ENCODE measurements at places on chromosomes 6 and 20. TPM values are rescaled to one million over a fixed set of nuclear protein-coding genes. Genes with fewer than 3 reads are reported as not detected.

DNA sequence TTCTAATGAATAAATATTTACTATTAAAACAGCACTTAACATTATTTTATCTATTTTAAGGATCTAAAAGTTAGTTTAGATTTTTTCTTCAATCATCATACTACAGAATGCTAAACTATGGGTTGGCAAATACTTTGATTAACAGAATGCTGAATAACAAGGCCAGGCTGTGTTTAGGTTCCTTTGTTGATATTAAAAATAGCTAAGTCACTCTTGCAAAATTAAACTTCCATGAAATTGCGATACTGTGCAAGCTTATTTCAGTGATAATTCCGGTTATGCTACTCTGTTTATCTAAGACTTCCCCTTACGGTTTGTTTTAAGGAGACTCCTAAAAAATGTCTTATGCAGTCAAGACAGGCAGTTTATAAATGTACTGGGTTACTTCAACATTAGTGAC, 2.8 kb downstream of the RNF24 start:
- DNase-seq: peak; percentile 40

- DNase-seq: peak; percentile 67
Measured at GRCh38 chr6:118618676-118619377, 32.6 kb downstream of the CEP85L start.

GRCh38 chr6:89542866-89543265, 95.7 kb downstream of the LYRM2 start:
- no peak for DNase-seq

The CLPSL2 gene
- total RNA-seq: not detected

- peak; percentile 99 for DNase-seq
Measured at GRCh38 chr20:1469925-1470571, 3.4 kb upstream of the NSFL1C start.

The EYS gene
- total RNA-seq: 1.6 TPM

DNA sequence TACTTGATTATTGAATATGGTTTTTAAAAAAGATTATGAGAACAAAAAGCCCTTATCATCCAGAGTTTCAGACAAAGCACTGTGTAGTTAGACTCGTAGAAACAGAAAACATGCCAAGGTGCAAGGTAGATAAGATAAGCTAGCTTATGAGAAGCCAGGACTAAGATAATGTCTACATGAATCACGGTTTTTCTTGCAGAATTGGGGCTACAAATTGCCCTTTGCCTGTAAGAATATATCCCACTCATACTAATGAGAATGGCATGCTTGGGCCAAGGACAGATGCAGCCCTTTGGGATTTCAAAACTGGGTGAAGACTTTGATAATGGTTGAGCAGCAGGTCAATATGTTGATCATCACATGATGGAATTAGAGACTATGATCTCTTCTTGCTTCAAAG, 165.3 kb upstream of the PREP start:
- no peak for DNase-seq

GRCh38 chr20:41446456-41446855, 79.8 kb upstream of the EMILIN3 start:
- no peak for DNase-seq

- no peak for DNase-seq
Measured at GRCh38 chr6:16504609-16505008, 256.7 kb downstream of the ATXN1 start.

DNA sequence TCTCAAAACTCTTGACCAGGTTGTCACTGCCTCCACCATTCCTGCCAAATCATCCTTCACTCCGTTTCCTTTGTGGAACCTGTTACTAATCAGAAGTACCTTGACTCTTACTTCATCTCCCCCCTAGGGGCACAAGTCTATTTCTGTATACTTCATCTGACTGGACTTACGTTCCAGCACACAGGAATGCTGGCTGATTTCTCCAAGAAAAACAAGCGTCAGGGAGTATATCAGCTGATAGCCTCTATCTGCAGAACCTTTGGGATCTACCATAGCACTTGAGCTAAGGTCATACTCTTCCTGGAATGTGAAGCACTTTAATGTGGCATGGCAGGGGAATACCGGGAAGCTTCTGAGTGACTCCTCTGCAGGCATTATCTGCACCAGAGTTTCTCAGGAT, 178.1 kb upstream of the MOCS1 start:
- DNase-seq: peak; percentile 1

DNA sequence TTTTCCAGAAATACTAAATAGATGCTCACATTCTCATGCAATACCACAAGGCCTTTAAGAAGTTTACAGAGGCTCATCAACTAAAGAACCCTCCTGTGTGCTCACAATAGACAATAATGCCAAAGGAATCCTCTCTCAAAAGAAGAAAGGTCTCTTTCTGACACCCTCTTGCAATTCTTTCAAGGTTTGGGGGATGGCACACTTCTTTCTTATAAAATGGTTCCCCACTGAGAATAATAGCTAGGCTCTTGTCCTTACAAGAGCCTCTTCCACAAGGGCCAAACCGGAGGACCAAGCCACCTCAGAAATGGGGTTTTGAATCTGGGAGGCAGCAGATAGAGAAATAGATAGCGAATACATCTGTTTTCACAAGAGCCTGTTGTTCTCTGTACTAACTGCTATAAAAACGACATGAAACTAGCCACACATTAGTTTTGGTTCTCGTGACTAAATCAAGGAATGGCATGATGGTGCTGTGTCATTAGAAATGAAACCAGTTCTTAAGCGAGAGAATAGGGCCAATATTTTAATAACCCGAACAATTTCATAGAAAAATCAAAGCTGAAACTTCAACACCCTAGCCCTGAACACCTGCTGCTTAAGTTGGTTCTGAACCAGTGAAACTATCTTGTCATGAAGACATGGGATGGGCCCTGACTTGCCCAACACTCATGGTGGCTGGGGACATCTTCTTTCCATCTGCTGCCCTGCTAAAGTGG, 81.1 kb downstream of the PRDM1 start:
- no peak for DNase-seq

DNA sequence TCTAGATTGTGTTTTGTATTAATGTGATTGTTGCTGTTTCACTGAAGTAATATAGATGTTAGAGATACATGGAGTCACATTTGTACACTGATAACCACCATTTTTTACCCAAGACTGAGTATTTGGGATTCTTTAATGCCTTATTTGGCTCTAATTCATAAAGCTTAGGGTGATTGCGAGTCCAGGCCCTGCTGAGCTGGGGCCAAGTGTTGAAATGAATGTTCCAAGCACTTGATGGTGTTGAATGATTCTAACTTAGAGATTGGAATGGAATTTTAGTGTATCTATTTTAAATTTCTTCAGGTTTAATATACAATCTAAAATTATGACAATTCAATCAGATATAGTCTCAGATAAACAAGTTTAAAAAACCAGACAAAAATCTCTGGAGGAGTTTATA, 329.4 kb upstream of the SLC35B3 start:
- no peak for DNase-seq

The SLC17A3 gene
- total RNA-seq: not detected

DNA sequence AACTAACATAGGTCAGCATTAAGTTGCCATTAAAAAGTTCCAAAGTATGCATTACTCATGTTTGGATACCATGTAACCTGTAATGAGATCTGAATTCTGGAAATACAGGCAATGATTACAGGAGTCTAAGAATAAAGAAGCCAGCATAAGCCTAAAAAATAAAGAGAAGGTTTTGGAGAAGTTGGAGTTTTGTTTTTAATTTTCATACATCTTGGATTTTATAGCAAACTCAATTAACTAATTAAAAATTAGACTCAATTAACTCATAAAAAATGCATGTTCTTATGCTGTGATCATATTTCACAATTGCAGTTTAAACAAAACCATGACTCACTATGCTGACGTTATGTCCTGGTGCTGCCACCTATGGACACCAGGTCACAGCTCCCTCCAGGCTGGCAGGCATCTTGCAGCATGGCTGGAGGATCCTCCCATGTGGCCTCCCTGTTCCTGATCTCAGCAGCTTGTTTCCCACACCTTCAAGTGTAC, 648.8 kb upstream of the AGPAT4 start:
- DNase-seq: peak; percentile 88

The MUC21 gene
- not detected for total RNA-seq

DNA sequence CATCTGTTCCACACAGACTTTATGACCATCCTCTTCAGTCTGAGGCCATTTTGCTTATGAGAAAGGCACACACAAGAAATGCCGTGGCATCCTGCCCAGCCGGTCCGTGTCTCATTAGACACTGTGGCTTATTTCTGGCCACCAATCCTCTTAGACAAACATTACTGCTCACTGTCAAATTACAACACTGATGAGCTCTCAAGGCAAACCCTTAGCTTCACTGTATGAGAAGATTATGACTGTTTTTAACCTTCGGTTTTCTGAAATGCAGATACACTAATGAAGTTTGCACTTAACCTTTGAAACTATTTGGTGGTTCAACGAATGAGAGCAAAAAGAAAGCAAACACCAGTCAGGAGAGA, 50.5 kb upstream of the DST start:
- peak; percentile 91 for DNase-seq

The BCAS4 gene
- 7.9 TPM for total RNA-seq

GRCh38 chr20:53695797-53696527, 102.3 kb upstream of the ZNF217 start:
- DNase-seq: no peak
